ENCODE measurements at places on chromosomes 3 and 15.
A peak's percentile ranks its signal among the peaks of the same experiment; 100 is the strongest.

GRCh38 chr3:148077965-148078364 is 619.7 kb upstream of the AGTR1 start:
- no peak for DNase-seq

DNA sequence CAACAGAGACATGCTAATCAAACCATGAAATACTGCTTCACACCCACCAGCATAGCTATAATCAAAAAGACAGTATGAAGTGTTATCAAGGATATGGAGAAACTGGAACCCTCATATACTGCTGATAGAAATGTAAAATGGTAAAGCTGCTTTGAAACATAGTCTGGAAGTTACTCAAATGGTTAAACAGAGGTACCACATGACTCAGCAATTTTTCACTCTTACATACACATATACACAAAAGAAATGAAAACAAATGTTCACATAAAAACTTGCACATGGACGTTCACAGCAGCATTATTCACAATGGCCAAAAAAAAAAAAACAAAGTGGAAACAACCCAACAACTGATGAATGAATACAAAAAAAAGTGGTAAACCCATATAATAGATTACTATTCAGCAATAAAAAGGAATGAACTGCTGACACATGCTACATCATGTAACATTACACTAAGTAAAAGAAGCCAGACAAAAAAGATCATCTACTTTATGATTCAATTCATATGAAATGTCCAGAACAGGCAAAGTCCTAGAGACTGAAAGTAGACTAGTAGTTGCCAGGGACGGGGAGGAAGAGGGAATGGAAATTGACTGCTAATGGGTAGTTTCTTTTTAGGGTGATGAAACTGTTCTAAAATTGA is 23.2 kb downstream of the ZNF148 start:
- DNase-seq, result peak; percentile 41

DNA sequence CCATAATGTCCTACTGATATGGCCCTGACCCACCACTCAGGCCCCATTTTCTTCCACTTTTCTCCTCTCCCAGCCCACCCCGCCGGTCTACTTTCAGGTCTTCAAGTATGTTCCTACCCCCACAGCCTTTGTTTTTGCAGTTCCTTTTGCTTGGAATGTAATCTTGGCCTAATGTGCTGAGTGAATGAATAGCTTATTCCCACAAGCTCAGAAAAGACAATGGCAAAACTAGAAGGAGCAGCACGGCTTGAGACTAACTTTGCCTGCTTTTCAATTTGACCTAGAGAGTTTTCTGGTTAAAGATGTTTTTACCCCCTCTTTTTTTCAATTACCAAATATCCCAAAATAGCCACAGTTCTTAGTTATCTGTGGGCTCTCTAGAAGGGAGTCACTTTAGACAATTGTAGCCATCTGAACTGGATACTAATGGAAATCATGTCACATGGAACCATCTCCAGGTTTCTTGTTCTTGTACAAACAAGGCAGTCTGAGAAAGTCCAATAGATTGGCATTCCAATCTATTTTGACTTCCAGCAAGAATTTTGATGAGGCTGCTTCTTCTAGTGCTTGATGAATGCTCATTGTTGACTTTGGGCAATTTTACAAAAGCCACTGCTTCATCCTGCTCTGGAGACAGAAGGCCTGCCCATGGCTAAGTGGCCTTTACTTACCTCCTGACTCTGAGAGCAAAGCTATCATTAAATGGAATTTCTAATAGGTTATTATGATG is 16.3 kb upstream of the LMCD1 start:
- DNase-seq, result no peak

DNA sequence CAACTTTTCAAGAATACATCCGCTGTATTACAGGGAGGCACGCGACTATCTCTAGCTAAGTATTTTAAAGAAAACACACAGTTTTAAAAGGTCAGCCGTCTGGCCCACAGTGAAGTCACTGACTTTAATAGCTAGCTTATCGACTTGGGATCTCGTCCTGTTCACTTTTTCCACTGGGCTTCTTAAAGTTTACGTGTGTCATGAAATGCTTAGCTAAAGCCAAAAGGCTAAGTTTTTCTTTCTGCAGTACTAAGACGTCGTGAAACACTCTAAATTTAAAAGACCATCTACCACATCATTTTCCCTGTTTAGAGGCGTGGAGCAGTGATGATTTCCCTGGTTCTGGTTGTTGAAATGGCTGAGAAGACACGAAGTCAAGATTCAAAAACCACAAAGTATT is 27.1 kb downstream of the LRIG1 start:
- DNase-seq, result no peak

DNA sequence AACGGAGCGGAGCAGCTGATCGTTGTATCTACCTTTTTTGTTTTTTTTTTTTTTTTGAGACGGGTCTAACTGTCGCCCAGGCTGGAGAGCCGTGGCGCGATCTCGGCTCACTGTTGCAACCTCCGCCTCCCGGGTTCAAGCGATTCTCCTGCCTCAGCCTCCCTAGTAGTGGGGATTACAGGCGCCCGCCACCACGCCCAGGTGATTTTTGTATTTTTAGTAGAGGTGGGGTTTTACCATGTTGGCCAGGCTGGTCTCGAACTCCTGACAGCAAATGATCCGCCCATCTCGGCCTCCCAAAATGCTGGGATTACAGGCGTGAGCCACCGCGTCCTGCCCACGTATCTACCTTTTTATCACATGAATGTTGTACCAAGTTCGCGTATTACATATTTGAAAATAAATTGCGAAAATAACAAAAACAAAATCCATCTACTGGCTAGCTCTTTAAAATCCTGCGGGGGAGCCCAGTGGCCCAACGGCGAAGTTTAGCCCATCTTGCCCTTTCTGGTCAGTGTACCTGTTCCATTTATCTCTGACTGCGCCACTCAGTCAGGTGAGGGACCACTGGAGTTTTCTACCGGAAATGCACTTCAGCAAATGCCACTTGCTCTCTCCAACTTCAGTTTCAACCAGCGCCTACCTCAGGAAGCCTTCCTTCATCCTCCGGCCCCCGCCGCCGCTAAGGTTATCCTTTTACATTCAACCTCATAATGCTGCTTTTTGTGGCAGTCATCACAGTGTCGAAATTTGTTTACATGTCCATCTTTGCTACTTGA is 1.2 kb upstream of the EIF3J start:
- DNase-seq, result peak; percentile 42

GRCh38 chr15:63063164-63063756 is 20.7 kb downstream of the TPM1 start:
- peak; percentile 40 for DNase-seq

DNA sequence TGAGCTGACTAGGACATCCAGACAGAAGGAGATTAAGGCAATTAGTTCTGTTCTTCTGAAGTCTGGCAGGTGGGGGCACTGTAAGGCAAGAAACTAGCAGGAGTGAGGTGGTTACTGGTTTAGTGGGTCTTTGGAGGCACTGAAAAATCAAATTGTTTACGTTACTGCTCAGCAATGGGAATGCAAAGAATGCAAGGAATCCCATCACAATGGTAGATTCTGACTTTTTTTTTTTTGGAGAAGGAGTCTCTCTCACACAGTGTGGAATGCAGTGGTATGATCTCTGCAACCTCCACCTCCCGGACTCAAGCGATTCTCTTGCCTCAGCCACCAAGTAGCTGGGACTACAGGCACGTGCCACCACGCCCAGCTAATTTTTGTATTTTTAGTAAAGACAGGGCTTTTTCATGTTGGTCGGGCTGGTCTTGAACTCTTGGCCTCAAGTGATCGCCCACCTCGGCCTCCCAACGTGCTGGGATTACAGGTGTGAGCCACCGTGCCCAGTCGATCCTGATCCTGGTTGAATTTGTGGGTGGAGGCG is 16.4 kb downstream of the FAM107A start:
- DNase-seq, result peak; percentile 42

DNA sequence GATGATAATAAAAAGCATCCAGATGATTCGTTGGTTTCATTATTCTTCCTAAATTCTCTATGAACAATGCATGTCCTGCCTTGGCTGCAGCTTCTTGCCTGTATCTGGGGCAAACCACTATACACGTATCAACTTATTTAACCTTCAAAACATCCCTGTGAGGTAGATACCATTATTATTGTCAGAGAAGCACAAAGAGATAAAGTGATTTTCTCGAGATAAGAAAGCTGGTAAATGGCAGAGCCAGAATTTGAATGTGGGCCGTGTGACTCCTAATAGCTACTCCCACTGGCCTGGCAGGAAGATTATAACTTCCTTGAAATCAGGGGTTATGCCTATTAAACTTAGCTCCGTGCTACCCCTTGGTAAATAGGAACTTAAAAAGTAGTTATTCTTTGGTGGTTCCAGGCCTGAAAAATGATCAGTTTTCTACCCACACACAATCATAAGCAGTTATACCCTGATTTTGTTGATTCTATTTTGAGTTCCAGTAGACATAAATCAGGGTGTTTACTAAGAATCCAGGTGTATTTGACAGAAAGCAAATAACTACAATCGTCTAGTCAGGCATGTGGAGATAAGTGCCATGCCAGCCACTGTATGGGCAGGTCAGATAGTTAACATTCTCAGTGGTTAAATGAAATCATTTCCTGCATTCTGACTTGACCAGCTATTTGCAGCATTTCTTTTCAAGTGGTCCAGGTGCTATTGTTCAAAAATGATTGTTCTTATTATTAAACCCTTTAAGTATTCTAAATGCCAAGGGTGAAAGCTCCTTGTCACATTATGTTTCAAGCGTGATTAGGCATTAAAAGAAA is 99.2 kb upstream of the LRRN1 start:
- no peak for DNase-seq

DNA sequence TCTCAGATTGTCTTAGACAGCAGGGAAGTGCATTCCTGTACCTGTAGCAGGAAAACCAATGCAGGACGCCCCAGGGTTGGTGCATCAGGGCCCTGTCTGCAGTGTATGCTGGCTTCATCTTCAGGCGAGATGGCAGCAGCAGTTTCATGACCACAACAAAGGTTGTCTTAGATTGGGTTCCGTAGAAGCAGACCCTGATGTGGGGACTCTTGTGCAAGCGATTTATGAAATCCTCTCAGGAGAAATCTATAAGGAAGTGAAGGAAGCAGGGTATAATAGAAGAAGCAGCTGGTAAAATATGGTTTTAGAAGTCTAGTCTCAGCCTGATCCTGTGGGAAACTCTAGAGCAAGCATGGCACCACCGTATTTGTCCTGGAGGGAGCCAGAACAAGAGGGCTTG is 25.0 kb downstream of the DNAH1 start:
- DNase-seq, result peak; percentile 78

DNA sequence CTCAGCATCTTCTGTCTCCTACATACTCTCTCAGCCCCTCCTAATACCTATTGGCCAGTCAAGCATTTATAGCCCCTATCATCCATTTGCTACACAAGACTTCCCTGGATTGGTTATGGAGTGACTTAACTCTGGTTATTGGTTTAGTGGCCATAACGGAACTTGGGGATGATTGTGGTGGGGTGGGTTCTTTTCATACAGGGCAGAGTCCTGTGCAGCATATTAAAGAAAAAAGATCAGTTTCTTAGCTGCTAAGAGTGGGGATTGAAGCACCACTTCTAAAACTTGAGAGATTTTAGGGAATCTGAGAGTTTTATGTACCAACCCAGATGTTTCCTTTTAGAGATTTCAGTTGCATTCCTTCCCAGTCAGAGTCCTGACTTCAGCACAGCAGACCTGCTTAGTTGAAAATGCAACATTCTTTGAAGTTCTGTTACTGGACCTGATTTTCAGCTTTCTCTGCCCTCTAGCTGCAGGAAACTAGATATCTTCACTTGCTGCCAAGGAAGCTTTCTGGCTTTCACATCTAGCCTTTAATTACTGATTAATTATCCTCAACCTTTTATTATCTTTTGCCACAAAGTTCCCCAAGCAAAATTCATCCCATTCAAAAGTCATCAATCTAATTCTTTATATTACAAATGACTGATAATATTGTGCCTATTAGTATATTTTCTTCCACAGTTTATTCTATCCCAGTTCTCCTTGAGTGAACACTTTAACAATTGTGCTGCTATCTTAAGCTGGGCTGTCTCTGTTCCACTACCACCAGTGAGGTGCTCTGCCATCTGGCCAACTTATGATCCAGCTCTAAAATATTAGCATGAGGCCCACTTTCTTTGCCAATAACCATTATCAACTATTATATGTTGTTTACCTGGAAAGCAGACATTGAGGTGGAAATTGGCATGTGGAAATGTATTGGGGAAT is 906.0 kb upstream of the ALCAM start:
- no peak for DNase-seq

- no peak for DNase-seq
Observed at GRCh38 chr3:98814817-98815420, 51.8 kb downstream of the ST3GAL6 start.

- DNase-seq, result no peak
Observed at GRCh38 chr3:107798381-107798780, 275.6 kb downstream of the BBX start.

DNA sequence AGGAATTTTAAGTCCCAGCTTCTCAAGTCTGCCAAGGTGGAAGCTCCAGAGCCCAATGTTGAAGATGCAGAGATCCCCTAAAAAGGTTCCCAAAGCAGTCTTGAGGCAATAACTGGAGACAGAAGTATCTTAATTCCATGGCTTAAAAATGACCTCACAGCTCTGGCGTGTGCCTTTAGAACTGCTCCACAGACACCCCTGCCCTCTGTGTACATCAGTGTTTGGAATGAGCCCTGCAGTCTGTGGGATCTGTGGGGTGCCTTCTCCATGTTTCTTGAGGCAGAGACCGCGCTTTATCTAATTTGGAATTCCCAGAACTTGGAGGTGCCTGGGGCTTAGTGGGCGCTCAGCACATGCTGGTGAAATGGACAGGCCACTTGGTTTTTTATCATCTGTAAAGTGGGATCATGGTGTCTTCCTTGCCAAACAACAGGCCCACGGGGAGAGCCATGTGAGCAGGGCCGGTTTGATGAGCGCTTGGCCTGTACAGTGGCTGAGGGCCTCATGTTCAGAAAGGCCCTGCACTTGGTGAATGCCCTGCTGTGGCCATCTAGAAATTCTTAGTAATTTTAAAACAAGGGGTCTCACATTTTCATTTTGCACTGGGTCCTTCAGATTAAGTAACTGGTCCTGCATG is 7.1 kb downstream of the ITGA11 start:
- no peak for DNase-seq

DNA sequence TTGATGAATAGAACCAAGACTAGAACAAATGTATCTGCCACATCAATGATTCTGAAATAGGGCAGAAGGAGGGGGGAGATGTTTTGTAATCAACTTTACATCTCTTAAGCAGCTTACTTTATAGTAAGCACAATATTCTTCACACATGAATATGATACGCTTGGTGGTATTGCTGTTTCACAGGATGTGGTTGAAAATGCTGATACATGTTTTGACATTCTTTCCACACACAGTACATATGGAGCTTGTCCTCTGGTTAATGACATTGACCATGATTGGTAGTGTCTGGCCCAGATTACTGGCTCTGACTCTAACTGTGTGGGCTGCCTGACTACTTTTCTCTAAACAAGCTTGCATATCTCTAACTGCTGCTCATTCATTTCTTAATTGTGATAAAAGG is 168.9 kb downstream of the KLHL25 start:
- peak; percentile 34 for DNase-seq

DNA sequence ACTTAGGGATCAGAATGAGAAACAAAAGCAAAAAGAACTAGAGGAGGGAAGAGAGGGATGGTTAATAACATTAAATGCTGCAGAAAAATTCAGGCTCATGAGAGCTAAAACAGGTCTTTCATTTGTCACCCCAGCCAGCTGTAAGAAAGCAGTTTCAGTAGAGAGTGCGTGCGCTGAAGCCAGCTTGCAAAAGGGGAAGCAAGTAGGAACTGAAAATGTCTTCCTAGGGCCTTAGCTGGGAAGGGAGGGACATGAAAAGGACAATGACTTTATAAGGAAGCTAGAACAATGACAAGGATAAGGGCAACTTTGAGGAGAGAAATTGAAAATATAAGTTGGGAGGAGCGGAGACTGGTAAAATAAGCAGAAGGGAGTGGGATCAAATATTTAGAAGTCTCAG is 3.1 kb downstream of the CIAO2A start:
- DNase-seq, result peak; percentile 63

Data from NB4 (cell line).